ENCODE measurements at places on chromosomes 1 and 21.
A peak's percentile ranks its signal among the peaks of the same experiment; 100 is the strongest.

GRCh38 chr1:229325853-229326487, 16.9 kb downstream of the CCSAP start:
- DNase-seq = no peak

GRCh38 chr1:192579010-192579738, 3.6 kb downstream of the RGS1 start:
- no peak for DNase-seq

DNA sequence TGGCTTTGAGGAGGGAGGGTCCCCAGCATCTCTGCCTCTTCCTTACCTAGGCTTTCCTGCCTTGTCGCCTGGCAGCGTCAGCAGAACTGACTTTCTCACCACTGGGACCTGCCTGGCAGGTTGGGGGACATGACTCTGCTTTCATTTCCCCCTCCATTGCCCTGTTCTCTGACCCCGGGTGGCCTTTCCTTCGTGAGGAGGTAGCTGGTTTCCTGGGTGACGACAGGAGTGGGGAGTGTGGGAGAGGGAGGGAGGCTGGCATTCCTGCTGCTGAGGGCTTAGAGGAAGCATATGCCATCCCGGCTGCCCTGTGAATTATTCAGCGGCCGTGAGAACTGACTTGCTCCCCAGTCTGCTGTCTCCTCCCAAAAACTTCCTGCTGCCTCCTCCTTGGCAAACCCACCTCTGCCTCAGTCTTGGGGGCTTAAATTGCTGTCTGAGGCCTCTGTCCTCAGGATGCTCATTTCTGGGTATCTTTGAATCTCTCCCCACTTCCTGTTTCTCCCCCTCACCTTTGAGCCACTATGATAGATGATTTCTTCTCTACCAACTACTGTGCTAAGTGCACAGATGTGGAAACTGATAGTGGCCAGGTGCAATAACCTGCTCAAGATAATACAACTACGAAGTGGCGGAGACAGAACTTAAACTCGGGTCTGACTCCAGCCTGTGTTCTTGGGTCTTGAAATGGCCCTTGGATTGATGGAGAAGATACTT, 182.0 kb upstream of the CSF3R start:
- DNase-seq = peak; percentile 47

DNA sequence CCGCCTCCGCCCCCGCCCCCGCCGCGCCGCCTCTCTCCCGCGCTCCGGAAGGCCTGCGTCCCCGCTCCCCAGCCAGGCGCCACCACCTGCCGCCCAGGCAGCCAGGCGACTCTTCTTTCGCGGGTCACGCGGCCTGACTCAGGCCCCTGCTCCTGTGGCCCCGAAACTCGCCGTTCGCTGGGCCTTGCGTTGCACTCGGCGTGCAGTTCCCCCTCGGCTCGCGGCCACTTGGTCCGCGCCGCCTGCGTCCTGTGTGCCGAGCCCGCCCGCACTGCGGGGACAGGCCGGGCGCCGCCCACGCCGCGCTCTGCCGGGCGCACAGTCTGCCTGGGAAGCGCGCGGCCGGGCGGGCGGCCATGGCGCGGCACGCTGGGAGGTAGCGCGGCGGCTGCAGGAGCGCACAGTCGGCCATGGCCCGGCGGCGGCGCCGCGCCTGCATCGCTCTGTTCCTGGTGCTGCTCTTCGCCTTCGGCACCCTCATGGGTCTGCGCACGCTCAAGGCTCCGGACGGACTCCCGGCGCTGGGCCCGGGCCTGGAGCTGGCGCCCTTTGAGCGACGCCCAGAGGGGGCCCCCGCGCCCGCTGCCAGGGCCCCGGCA, at the start of gene MANEAL:
Gene MANEAL, plus strand, starts transcription at position 75 of the 599 bp plus-strand sequence. Its CDS starts 336 bp downstream, at position 411.
- DNase-seq = peak; percentile 14

- DNase-seq = no peak
These were observed 237.1 kb downstream of the HHIPL2 start for GRCh38 chr1:222310836-222311235.
